ENCODE measurements at places on chromosomes 6 and 20.

DNA sequence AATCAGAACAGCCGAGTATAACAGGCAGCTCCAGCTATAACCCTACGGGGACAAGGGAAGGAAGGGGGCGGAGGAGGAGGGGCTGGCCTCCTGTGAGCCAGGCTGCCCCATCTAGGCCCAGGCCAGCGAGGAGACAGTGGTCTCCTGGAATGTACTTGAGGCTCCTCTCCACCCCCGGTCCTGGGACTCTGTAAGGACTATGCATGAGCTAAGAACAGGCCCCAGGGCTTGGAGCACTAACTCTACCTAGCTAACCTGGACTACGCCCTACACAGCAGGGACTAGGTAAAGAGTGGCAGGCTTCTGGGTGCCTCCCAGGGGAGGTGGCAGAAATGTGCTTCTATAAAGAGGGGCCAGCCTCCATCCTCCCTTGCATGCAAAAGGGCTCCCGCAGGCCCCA, 8.9 kb downstream of the KCNK15 start:
- peak; percentile 38 for DNase-seq

- no peak for DNase-seq
These were observed 443.1 kb upstream of the ID4 start for GRCh38 chr6:19394051-19394450.

- DNase-seq: no peak
These were observed 94.5 kb downstream of the GRM4 start for GRCh38 chr6:34051331-34051919.

- DNase-seq: no peak
These were observed 17.0 kb upstream of the HLA-A start for GRCh38 chr6:29925321-29925720.

- peak; percentile 21 for DNase-seq
These were observed 93.3 kb upstream of the SIRPA start for GRCh38 chr20:1801929-1802306.

DNA sequence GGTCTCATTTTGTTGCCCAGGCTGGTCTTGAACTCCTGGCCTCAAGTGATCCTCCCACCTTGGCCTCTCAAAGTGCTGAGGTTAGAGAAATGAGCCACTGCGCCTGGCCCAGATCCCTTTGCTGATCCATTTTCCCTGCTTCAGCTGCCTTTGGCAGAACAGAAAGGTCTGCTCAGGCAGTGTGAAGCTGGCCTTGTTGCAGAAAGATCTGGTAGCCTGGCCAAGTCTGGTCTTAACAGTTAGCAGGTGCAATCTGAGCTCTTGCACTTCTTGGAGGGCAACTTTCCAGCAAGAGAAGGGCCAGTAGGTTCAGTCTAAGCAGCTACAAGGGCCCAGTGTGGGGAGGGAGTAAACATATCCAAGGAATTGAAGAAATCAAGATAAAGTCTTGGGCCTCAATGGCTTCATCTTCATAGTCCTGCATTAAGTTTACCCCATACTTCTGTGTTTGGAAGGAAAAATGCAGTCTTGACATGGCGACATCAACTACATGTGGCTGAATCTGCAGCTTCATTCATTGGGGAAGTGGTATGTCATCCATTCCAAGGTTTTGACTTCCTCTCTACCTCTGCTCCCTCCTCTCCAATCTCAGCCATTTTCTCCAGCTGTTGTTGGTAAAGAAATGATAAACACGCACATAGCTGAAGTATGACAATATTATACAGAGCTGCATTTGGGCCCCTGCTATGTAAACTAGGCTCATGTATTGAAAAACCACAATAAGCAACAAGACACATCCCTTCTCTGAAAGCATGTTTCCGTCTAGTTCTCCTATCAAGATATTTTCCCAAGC, 39.0 kb upstream of the NEDD9 start:
- DNase-seq: no peak

- DNase-seq: no peak
These were observed 215.2 kb downstream of the SLC35F1 start for GRCh38 chr6:118122161-118122725.

GRCh38 chr6:157679605-157680580, 143.2 kb upstream of the SNX9 start:
- no peak for DNase-seq

DNA sequence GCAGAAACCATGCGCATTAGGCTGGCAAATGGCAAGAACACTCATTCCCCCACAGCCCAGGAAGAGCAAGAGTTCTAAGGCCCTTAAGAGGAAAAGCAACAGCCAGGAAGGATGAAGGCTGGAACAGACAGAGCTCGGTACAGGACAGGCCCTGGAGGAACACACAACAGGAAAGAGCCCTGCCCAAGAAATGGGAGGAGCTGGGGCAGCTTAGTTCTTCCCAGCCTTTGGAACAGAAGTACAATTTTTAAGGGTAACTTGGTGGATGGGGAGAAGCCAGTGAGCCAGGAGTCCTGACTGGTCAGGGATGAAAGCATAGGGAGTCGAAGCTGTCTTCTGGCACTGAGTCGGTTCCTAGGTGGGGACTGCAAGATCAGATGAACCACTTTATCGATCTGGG, 32.4 kb downstream of the OR2B2 start:
- DNase-seq: peak; percentile 36

DNA sequence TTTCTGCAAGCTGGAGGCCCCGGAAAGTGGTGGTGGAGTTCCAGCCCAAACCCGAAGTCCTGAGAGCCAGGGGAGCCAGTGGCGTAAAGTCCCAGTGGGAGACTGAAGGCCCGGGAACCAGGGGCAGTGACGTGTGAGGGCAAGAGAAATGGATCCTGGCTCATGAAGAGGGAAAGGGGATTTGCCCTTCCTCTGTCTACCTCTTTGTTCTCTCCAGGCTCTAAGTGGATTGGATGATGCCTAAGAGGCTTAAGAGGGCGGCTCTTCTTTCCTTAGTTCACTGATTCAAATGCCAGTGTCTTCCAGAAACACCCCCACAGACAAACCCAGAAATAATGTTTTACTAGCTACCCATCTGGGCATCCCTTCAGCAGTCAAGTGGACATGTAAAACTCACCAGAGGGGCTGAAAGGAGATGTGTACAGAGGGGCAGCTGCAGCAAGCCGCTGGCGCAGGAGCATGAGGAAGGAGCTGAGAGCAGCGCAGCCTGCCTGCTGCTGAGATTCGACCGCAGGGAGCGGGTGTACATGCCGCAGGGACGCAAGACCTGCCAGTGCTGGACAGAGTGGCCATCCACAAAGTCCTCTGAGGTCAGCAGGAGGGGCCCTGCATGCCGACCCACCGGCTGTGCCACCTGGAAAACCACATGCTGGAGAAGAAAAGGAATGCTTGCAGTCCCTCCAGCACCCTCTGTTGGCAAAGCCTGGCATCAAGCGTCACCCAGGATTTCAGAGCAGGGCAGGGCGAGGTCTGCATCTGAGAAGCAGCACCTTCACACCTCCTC, 29.5 kb downstream of the CDYL start:
- peak; percentile 75 for DNase-seq

DNA sequence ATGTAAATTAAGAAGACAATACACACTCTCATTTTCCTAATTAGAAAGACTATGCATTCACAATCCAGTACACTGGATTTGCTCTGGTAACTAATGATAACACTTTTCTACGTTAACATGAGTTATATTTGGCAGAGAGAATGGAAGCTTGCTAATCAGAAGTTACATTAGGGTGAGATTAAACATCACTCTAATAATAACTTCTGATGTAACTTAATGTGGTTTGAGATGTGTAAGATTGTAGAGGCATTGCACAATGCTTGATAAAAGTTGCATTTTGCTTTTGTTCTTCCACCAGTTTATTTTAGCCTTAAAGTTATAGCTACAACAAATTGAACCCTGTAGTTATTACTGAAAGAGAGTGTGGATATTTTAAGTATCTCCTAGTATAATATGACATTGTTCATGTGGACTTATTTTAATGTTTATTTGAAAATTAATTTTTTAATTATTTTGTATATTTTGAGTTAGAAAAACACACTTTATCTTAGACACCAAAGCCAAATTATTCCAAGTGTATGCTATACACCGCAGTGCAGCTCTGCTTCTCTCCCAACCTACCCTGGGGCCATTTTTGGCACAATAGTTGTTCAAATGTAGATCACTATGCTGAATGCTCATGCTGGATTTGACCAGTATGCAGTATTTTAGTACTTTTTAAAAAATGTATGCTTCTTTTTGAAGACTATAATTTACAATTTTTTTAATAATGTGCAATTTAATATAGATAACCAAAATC, 143.2 kb downstream of the SLC16A10 start:
- no peak for DNase-seq

Data from ecto neural progenitor cell (in vitro differentiated cells).